ENCODE measurements at places on chromosomes 12 and 14.

- DNase-seq: no peak
Measured at GRCh38 chr12:87804386-87804785, 224.8 kb downstream of the C12orf50 start.

GRCh38 chr12:62146318-62146717 is 113.9 kb upstream of the USP15 start:
- DNase-seq: no peak

GRCh38 chr12:6340032-6340638 is 1.7 kb downstream of the TNFRSF1A start:
- DNase-seq: peak; percentile 80

DNA sequence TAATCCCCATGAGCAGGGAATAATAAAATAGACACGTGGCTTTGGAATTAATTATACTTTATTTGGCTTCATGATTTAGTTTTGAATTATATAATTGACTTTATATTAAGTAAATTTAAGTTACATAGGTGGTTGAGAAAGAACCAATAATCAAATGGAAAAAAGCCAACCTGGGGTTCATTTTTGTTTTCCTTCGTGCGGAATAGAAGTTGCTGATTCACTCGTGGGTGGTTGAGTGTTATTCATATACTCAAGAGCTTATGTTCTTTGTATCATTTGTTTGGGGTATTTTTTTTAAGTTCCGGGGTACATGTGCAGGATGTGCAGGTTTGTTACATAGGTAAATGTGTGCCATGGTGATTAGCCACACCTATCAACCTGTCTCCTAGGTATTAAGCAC is 58.0 kb downstream of the ZNF664 start:
- DNase-seq: no peak

GRCh38 chr14:39264558-39264957 is 30.8 kb downstream of the MIA2 start:
- no peak for DNase-seq

DNA sequence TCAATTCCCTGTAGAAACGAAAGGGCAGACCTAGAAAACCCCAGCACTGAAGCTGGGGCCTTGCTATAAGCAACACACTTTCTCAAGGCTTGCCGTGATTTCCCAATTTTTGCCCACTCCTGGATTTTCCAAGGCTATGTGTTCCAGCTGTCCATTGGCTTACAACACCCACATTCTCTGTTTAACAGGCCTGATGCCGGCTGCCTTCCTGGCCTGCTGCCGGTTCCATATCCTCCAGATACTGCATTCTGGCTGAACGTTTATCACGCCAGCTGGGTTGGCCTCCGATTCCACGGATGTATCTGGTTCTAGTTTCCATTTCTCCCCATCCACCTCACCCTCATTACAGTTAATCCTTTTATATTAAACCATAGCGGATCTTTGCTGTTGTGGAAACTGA is 2.0 kb upstream of the PCNX1 start:
- DNase-seq: peak; percentile 41

DNA sequence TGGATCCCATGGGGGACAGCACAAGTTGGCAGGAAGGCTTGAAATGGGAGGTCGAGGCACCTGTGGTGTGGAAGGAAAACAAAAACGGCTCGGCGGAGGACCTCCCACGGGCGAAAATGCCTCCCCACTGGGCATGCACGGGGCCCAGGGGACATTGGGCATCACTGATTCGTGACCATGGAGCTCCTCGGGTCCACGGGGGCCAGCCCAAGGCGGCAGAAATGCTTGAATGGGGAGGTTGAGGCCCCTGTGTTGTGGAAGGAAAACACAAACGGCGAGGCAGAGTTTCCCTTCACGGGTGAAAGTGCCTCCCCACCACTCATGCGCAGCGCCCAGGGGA is 376.0 kb downstream of the ALG10 start:
- no peak for DNase-seq

GRCh38 chr14:59463787-59464485 is 1.2 kb downstream of the GPR135 start:
- no peak for DNase-seq

All from myocyte (in vitro differentiated cells).